ENCODE measurements at places on chromosomes 6 and 20.

DNA sequence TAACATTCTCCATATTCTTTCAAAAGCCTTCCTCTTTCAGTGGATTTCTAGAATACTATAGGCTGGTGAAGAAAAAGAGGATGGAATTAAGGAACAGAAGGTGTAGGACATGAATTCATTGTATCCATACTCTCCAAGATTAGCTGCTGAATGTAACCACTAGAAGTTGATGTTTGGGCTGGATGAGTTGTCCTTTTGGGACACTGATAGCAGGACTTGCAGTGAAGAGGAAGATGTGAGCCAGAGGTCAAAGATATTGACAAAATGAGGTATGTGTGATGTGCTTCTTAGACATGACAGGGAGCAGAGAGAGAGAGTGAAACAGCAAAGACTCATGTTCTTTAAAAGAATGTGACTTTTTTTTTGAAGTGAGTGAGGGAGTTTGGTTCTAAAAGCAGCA lies 134.3 kb upstream of the MAN1A1 start:
- no peak for DNase-seq
- H3K27me3 ChIP-seq = no peaks in the 10 kb centered on the region
- no peaks in the 10 kb centered on the region for H3K36me3 ChIP-seq
- no peak overlapping the region for H3K4me3 ChIP-seq
- H3K4me1 ChIP-seq = peaks cover 4% of the 10 kb centered on the region

- no peaks in the 10 kb centered on the region for H3K27me3 ChIP-seq
- H3K36me3 ChIP-seq = no peaks in the 10 kb centered on the region
- H3K27ac ChIP-seq = no peak overlapping the region
- H3K4me1 ChIP-seq = peaks cover 33% of the 10 kb centered on the region
- H3K4me3 ChIP-seq = no peak overlapping the region
These were observed 41.8 kb downstream of the SLC22A23 start for GRCh38 chr6:3415082-3415453.

- H3K27ac ChIP-seq = no peak overlapping the region
- H3K27me3 ChIP-seq = no peaks in the 10 kb centered on the region
- H3K4me3 ChIP-seq = no peak overlapping the region
- no peak for DNase-seq
These were observed 610.4 kb downstream of the RFPL4B start for GRCh38 chr6:112957536-112957916.

GRCh38 chr6:119669221-119669620 lies 319.7 kb upstream of the MAN1A1 start:
- H3K27ac ChIP-seq = no peak overlapping the region
- DNase-seq = no peak
- no peaks in the 10 kb centered on the region for H3K27me3 ChIP-seq
- H3K4me3 ChIP-seq = no peak overlapping the region
- no peaks in the 10 kb centered on the region for H3K36me3 ChIP-seq

Measured in right lobe of liver (tissue), 6 donors.